Left kidney (tissue), 8 donors: ENCODE measurements at places on chromosomes 11 and 22.

DNA sequence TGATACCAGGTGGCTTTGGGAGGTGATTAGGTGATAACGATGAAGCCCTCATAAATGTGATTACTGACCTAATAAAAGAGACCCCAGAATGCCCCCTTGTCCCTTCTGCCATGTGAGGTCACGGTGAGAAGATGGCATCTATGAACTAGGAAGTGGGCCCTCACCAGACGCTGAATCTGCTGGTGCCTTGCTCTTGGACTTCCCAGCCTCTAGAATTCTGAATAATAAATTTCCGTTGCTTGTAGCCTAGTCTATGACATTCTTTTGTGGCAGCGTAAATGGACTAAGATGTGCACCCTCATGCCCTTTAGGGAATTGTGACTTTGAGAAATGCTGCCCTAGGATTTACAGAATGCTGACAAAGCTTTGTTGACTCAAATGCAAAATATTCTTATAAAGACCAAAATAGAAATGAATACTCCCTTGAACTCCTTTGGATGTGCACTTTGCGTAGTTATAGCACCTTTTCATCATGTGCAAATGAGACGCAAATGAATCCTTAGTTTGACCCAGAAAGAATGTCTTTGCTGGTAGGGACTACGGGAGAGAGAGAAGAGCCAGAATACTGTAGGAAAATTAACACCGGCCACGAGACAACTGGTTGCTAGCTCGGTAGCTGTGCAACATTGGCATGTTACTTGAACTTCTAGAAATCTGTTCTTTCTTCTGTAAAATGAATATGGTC is 24.8 kb upstream of the EHF start:
- no peak for DNase-seq

DNA sequence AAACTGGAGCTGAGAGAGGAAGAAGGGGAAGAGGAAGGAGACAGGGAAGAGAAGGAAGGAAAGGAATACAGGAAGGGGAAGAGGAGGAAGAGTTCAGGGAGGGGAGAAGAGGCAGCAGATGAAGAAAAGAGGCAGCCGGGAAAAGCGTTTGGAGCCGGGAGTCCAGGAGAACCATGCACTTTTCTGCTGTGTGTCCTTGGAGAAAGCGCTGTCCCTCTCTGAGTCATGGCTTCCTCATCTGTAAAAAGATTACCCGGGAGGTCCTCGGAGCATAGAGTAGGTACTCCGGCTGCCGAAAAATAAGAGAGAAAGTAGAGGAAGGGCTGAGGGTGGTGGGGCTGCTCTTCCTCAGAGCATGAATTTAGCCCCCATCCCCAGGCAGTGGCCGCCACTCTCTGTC is 226.9 kb downstream of the MN1 start:
- DNase-seq, result no peak

- DNase-seq, result no peak
These were observed 1326.6 kb downstream of the TBC1D22A start for GRCh38 chr22:48088926-48089536.

DNA sequence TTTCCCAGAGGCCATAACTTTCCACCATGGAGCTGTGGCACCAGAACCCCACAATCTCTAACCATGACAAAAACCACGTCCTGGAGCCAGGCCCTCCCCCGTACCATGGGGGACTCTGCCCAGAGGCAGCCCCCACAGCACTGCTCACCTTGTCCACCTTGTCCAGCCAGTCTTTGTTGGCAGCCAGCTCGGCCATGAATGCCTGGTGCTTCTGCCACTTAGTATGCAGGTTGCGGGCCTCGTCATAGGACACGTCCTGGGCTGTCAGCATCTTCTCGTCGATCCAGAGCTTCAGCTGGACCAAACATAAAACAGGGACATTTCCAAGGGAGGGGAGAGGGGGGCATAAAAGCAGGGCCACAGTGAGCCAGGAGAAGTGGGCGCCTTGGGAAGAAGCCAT is 20.8 kb upstream of the RBM4B start:
- DNase-seq, result no peak

- no peak for DNase-seq
These were observed 61.4 kb downstream of the DDX10 start for GRCh38 chr11:108726077-108726800.

DNA sequence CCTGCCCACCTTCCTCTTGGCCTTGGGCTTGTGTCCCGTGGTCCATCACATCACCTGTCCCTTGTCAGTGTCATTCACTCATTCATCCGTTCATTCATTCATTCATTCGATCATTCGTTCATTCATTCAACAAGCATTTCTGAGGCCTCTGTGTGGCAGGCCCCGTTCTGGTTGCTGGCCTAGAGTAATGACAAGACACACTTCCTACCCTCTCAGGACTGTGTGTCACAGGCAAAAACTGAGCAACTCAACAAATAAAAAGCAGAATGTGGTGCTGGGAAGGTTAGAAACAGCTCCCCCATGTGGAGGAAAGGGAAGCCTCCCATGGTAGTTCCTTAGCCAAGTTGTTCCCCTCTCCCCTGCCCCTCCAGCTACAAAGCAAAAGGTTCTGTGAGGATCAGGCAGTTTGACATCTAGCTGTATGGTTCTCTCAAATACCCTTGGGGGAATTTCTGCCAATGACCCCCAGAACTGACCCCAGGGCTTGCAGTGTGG is 1.6 kb upstream of the OMP start:
- no peak for DNase-seq

DNA sequence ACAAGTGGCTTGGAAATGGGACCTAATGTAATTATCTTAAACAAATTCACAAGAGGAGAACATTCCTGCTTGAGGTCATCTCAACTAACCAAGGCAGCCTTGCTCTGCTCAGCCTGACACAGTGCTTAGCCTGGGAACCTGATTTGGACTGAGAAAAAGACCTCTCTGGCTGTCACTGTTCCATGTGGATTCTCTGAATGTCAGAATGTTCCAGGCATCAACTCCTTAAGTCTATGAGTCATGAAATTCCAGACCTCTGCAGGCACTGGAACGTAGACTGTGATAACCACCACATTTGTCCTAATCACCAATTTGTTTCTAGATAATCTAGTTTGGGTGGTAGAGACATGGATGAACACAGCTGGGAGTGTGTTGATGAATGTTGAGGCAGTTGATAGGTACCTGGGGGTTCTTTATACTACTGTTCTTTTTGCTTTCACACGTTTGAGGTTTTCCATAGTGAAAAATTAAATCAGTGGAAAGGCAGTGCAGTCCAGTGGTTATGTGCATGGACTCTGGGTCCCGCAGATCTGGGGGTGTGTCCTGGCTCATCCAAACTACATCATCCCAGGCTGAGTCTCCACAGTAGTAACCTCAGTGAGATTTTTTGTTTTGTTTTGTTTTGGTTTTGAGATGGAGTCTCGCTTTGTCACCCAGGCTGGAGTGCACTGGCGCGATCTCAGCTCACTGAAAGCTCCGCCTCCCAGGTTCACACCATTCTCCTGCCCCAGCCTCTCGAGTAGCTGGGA is 269.6 kb downstream of the MN1 start:
- no peak for DNase-seq

GRCh38 chr22:39713799-39714290 is 143.3 kb downstream of the CACNA1I start:
- DNase-seq, result no peak

- DNase-seq, result no peak
These were observed 6.2 kb downstream of the PANX1 start for GRCh38 chr11:94134651-94135512.

DNA sequence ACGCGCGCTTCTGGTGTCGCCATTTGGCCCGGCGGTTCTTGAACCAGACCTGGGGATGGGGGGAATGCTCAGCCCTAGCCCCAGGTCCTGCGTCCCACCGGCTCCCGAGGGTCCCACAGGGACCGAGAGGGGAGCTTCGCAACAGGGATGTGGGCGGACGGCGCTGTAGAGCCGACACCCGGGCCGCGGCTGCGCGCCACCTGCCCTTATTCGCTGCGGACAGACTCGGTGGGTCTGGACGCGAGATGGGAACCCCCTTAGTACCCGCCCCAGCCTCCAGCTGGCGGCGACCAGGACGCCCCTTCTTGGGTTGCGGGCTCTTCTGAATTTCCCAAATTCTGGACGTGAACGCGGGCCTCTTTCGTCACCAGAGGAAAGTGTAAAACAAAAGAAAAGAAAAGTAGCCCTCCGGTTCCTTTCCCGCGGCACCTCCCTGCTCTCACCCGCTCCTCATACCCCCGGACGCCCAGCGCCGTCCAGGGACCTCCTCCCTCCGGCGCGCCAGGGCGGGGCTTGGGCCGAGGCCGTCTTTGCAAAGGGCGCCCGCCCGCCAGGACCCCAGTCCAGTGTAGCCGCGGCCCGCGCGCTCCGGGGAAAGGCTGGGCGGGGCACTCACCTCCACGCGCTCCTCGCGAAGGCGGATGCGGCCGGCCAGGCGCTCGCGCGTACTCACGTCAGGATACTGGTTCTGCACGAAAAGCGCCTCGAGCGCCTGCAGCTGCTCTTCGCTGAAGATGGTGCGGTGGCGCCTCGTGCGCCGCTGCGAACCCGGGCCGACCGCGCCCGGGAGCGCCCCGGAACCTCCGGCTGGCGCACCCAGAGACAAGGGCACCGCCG is 827 bp downstream of the GSC2 start:
- DNase-seq, result no peak

GRCh38 chr11:34850334-34850733 is 65.8 kb downstream of the APIP start:
- DNase-seq, result no peak

DNA sequence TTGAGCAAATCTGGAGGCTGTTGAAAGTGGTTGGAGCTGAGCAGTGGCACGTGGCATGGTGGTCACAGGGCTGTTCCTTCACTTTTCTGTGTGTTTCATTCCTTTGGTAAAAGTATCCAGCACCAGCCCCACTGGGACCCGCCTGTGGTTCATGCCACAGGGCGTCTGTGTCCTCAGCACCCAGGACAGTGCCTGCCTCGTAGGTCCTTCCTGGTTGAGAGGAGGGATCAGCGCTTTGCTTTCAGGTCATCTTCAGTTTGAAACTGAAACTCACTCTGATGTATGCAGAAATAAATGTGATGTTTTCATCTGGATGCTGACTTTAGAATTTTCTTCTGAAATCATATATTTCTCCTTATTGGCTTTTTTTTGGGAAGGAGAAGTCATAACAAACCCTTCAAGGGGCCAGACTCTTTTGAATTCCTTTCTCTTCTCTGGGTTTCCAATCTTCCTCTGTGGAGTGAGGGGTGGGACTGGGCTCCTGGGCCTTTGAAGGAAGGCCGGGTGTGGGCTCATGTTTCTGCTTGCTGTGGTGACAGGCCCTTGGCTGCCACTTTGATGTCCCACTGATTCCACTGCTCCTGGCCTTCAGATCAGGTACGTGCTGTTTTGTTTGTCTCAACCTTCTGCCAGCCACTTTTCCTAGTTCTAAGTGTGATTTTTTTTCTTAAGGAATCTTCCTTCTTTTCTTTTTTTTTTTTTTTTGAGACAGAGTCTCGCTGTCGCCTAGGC is 26.2 kb downstream of the TBC1D22A start:
- DNase-seq, result no peak

GRCh38 chr22:32695451-32695891 is 106.0 kb upstream of the TIMP3 start:
- DNase-seq, result no peak

DNA sequence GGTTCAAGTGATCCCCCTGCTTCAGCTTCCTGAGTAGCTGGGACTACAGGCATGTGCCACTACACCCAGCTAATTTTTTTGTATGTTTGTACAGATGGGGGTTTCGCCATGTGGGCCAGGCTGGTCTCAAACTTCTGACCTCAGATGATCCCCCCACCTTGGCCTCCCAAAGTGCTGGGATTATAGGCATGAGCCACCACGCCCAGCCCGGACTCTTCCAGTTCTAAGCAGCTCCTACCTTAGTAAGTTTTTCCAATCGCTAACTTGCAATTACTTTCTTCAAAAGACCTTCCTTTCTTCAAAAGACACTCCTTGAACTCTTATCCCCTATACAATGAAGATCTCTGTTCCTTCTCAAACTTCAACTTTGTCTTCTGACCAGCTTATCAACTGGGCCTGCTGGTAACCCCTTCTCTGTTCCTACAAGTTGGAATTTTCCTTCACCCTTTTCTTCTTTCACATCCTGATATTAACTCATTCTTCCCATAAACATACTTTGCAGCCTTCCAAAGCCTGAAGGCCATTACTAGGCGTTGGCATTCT is 25.8 kb downstream of the RBFOX2 start:
- DNase-seq, result no peak

GRCh38 chr11:3841426-3842350 is 929 bp upstream of the RHOG start:
- DNase-seq, result peak; percentile 85

DNA sequence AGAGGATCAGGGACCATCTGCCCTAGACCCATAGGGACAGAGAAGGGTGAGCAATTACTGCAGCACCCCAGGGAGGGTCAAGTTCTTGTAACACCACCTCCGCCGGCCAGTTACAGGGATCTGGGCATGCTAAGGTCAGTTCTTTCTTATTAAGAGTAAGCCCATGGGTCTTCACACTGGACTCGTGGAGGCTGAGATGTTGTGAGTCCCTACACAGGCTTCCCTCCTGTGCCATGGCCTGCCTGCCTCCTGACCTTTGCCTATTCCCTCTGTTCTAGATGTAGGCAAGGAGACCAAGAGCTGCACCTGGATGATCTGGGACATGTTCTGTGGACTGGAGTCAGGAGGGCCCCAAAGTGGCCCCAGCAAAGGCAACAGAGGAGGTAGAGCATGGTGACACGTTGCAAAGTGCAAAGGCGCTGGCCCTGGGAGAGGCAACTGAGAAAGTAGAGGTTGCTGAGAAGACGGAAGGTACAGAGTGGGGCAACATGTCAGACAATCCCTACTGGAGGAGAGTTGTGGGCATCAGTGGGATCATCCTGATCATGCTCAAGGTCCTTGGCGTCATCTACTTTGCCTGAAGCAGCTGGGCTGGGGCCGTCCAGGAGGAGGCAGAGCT is 16.3 kb upstream of the GNAZ start:
- no peak for DNase-seq

DNA sequence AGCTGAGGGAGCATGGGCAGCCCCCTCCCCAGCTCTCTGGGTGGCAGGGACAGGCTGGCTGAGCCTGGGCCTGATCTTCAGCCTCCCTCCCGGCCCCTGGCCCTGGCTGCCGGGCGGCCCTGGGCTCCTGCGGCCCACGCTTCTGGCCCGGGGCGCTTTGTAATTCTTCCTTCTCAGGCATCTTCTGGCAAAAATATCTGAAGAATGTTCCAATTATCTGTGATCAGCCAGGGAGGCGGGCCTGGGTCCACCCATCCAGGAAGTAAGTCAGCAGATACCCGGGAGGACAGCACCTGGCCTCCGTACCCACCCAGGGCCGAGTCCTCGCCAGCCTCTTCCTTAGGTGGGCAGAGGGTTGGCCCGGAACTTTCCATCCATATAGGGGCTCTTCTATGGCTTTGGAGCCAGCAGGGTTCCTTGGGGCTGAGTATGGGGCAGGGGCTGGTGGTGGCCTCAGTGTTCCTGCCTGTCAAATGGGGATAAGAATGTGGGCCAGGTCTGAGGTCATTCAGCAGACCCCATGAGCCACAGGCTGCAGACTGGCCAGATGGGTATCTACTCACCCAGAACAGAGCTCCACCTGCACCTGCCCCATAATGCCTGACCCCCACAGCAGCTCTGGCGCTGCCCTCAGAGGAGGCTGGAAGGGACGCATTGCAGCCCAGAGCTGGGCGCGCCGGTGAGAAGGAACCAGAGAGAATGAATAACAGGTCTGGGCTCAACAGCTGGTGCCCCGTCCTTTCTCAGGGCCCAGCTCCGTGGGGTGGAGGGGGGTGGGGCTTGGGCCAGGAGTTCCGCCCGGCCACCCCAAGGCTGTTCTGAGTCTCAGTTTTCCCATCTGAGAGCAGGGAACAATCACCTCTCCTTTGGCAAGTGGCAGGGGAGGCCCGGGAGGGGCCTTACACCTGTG is 16.2 kb downstream of the WNT7B start:
- DNase-seq, result no peak
